ENCODE measurements at places on chromosomes 3 and 15. TPM values are rescaled to one million over a fixed set of nuclear protein-coding genes. Genes with fewer than 3 reads are reported as not detected.

- no peak for DNase-seq
Measured at GRCh38 chr3:171980578-171981270, 58.7 kb upstream of the FNDC3B start.

GRCh38 chr3:106688464-106688863 lies 688.8 kb upstream of the CCDC54 start:
- no peak for DNase-seq

- no peak for DNase-seq
Measured at GRCh38 chr3:58557491-58557890, 19.7 kb downstream of the FAM107A start.

DNA sequence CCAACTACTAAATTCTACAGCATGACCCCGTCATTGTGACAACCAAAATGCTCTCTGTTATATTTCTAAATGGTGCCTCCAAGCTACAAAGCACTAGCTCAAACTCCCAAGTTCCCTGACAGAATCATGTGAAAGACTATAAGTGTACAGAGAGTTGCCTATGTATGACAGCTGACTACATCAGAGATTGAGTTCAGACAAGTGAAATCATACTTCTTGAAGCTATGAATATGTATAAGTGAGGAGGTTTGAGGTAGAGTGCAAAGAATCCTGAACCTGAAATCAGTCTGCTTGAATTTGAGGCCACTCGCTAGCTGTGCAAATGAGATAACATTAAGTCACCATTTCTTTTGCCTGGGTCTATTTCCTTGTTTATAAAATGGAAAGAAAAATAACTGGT lies 63.9 kb upstream of the TP63 start:
- no peak for DNase-seq

GRCh38 chr3:195134431-195134830 lies 136.5 kb downstream of the XXYLT1 start:
- no peak for DNase-seq

GRCh38 chr15:89192766-89193165 lies 28.6 kb downstream of the RLBP1 start:
- no peak for DNase-seq

GRCh38 chr3:4261406-4261805 lies 41.8 kb upstream of the SETMAR start:
- no peak for DNase-seq

CLPX gene
- 58.3 TPM for total RNA-seq

GOLGA8J gene
- not detected for total RNA-seq

TFDP2 gene
- total RNA-seq, result 62.4 TPM
